ENCODE measurements at places on chromosomes 4 and X. TPM values are rescaled to one million over a fixed set of nuclear protein-coding genes. Genes with fewer than 3 reads are reported as not detected.

DNA sequence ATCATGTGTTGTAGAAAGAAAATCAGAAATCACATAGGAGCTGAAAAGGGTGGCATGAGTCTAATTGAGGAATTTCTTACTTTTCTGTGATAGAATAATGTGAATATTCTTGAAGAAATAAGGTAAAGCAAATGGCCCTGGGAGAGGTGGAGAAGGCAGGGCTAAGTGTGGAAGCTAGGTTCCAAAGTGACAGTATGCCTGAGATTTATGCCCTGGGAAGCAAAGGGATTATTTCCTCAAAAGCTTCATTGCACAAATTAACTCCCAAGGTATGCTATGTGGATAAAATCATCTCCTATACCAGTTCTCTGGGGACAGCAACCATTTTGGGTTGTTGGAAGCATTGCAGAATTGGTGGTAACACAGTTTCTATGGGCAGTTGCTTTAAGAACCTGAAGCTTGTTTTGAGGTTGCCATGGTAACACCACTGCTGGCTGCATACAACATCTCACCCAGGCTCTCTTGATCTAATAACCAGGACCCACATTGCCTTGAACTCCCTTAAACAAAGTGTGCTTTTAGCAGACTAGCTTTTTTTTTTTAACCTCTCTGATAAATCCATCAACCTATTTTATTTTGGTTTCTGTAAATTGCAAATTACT lies 21.0 kb downstream of the MAOA start:
- DNase-seq, result no peak

DNA sequence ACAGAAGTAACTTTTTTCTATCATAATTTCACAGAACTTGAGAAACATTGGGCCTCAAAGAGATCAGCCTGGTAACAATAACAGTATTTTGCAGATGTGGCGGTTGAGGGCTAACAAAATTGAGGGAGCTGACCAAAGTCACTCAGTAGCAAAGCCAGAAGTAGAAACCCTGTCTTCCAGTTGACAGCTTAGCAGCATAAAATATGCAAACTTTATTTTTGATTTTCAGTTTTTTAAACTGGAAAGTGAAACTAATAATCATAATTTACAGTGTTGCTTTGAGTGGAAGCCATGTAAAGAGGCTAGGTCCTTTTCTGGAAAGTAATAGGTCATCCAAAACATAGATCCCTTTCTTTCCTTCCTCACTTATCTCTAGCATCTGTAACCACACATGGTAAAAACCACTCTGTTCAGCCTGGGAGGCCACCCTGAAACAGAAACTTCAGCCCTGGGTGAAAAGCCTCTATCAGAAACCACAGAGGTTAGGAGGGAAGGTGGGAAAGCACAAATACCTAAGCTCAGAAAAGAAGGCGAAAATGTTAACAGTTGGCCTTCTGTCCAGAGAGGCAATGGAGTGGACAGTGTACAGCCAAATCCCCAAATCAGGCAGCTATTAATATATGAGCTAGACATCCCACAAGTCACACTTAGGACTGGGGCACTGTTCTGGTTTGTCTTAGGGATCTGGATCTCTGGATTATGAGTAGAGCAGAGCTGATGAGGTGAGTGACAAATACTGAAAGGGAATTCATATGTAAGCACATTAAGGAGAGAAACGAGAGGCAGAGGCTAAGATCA lies 61.1 kb upstream of the ARSJ start:
- DNase-seq, result no peak

GRCh38 chr4:89056953-89057398 lies at the start of gene FAM13A:
Gene FAM13A (minus strand): TSS chr4:89057185. CDS start chr4:89056964, 221 bp downstream.
- peak; percentile 10 for DNase-seq

DNA sequence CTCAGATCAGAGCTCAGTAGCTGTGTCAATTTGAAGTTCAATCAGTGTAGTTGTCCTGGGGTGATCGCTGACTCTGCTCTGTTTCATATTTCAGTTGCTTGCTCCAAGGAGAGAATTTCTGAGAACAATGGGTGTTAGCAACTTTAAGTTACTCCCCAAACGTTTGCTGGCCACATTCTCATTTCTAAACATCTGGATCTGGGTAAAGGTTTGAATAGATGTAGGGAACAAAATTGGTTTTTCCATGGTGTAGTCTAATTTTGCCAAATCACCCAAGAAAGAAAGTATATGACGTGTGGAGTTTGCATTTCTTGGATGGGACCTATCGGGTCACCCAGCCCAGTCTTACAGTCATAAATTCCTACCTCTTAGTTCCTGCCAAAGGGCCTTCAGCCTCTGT lies 103.7 kb downstream of the AKAP4 start:
- no peak for DNase-seq

Gene ZAR1
- not detected for total RNA-seq

DNA sequence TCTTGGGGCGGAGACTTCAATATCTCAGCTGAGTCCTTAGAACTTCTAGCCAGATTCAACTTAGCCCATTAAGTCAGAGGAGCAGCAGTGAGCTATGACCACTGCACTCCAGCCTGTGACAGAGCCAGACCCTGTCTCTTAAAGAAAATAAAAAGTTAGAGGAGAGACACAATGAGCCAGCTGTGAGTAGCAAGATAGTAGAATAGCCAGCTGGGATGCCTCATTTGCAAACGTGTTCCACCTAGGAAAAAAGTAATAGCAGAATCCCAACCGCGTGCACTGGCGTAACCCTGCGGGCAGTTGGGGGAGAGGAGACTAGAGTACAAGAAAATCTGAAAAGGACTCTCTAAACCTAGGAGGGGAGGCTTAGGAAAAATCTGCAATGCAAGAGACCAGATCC lies 133.2 kb upstream of the ANXA3 start:
- no peak for DNase-seq

Gene DMRTC1B
- total RNA-seq, result not detected

Gene TLR8
- not detected for total RNA-seq

Measured in activated CD8-positive, alpha-beta T cell treated with anti-CD3 and anti-CD28 coated beads for 36 hours (primary cell).